Activated CD8-positive, alpha-beta memory T cell treated with anti-CD3 and anti-CD28 coated beads, Interleukin-2, amount 10 ng/mL, durations not matched to agents 7 days and 5 days (primary cell): ENCODE measurements at places on chromosomes 16 and 17.

- peaks cover 27% of the 10 kb centered on the region for H3K4me1 ChIP-seq
- H3K36me3 ChIP-seq: no peaks in the 10 kb centered on the region
- H3K4me3 ChIP-seq: no peak overlapping the region
- H3K27me3 ChIP-seq: peaks cover 42% of the 10 kb centered on the region
- H3K27ac ChIP-seq: no peak overlapping the region
- no peak for DNase-seq
Observed at GRCh38 chr17:34301986-34302385, 16.4 kb downstream of the CCL11 start.

DNA sequence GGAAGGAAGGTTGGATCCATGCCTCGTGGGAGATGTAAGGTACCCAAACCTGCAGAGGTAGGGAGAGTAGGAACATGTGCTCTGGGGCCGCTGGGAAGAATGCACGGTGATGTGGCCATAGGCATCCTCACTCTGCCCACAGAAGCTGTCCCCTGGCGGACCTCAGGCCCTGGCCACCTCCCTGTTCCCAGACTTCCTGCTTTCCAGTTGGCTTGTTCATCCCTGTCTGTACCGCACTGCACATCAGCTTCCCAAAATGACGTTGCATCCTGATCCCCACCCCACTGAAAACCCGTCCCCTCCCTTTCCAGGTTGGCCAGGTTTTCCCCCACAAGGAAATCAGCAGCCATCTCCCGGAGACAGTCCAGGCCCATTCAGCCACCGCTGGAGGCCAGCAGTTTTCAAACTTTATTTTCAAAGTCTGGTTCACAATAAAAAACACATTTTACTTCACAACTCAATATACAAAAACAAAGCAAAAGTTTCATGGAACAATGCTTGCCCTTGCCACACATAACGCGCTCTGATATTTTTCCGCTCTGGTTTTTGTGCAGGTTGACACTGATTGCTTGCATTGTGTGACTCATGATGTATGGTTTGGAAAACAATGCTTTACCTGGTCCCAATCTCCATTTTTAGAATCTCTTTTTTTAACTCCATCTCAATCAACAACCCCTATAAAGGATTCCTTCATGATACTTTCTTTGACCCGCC is 143.0 kb downstream of the GAS7 start:
- no peak for DNase-seq
- peaks cover 4% of the 10 kb centered on the region for H3K4me1 ChIP-seq

DNA sequence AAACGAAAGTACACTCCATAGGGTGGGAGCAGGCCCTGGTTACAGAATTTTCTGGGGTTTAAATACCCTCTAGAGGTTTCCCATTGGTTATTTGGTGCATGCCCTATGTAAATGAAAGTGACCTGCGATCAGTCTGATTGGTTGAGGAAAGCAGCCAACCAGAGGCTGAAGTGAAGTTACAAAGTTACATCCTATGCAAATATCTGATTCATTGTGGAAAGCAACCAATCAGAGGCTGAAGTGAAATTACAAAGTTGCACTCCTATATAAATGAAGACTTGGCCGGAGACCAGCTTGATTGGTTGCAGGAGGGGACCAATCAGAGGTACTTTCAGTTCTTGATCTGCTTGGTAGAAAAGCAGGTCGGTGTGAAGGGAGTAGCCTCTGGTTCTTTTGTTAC is 24.4 kb downstream of the NAA60 start:
- no peaks in the 10 kb centered on the region for H3K27me3 ChIP-seq
- DNase-seq: no peak
- H3K27ac ChIP-seq: no peak overlapping the region
- no peak overlapping the region for H3K4me3 ChIP-seq

- H3K27me3 ChIP-seq: peaks cover 11% of the 10 kb centered on the region
- no peaks in the 10 kb centered on the region for H3K36me3 ChIP-seq
- H3K4me3 ChIP-seq: no peak overlapping the region
- no peak overlapping the region for H3K27ac ChIP-seq
- no peaks in the 10 kb centered on the region for H3K4me1 ChIP-seq
Observed at GRCh38 chr16:80273635-80274538, 266.9 kb upstream of the DYNLRB2 start.

DNA sequence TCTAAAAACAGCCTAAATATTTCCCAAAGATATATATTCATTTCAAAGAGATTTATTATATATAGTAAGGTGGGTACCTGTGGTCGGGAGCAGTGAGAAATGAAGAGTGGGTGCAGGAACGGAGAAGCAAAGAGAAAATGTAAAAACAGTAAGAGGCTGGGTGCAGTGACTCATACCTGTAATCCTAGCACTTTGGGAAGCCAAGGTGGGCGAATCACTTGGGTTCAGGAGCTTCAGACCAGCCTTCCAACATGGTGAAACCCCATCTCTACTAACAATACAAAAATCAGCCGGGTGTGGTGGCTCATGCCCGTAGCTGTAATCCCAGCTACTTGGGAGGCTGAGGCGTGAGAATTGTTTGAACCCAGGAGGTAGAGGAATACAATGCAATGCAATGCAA is 257.1 kb downstream of the BCAS3 start:
- H3K36me3 ChIP-seq: no peaks in the 10 kb centered on the region
- no peak overlapping the region for H3K4me3 ChIP-seq
- no peak overlapping the region for H3K27ac ChIP-seq
- no peaks in the 10 kb centered on the region for H3K4me1 ChIP-seq
- H3K27me3 ChIP-seq: no peaks in the 10 kb centered on the region
- no peak for DNase-seq

DNA sequence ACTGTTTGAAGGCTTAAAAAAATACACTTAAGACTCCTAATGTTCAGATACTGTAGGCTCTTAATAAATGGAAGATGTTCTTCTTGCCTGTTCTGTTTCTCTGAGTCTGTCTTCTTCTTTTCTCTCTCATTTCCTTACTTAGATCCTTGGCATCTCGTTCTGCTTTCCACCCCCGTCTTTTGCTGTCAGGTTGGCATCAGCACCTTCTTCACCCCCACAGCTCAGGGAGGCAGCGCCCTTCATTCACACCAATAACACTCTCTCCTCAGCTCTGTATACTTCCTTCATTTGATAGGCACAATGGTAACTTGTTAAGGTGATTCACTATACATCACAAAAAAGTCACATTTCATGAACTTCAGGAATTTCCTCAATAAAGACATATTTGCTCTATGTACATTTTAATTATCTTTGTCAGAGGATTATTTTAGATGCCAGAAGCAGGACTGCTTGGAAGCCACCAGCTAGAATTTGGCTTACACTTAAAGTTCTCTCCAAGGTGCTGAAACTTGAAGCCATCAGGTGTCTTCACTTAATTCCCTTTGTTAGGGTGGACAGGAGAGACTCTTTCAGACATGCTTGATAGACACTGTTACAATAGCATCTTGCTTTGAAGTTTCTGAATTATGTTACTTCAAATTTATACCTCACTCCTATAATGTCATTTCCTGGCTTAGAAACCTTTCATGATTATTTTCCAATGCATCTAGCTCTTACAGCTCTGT is 670.1 kb upstream of the C16orf82 start:
- no peak overlapping the region for H3K4me3 ChIP-seq
- H3K27me3 ChIP-seq: peaks cover 2% of the 10 kb centered on the region
- H3K27ac ChIP-seq: no peak overlapping the region
- no peaks in the 10 kb centered on the region for H3K36me3 ChIP-seq
- H3K4me1 ChIP-seq: no peaks in the 10 kb centered on the region

DNA sequence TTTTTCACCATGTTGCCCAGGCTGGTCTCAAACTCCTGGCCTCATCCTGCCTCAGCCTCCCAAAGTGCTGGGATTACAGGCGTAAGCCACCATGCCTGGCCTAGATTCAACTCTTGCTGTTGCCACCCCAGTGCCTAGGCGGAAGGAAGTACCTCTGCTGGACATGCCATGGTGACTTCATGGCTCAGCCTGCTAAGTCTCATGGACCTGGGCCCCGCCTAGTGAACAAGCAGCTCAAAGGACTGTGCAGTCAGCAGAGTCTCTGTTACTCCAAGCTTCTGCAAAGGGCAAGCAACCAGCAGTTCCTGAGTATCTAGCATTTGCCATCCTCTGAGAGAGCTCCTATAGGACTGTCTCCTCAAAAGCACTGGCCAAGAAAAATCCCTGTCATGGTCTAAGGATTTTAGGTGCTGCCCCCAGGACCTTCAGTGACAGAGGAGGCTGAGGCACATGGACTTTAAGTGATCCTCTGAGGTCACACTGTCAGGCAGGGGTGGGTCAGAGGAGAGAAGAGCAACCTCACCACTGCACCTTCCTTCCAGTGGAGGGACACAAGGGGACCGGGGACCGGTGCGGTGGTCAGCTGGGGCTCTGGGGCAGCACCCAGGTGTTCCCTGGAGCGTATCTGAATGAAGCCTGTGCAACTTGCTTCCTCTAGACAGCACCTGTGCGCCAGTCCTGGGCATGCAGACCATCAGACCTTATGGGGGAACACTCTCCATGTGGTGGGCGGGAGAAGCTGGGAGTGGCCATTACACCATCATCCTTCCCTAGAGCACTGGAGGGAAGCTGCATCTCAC is 71.3 kb downstream of the IL21R start:
- H3K4me1 ChIP-seq: no peaks in the 10 kb centered on the region
- no peak overlapping the region for H3K4me3 ChIP-seq
- peaks cover 38% of the 10 kb centered on the region for H3K36me3 ChIP-seq
- no peak for DNase-seq
- no peak overlapping the region for H3K27ac ChIP-seq
- H3K27me3 ChIP-seq: no peaks in the 10 kb centered on the region

GRCh38 chr16:69223882-69224281 is 36.9 kb downstream of the SNTB2 start:
- peaks cover 2% of the 10 kb centered on the region for H3K36me3 ChIP-seq
- no peak overlapping the region for H3K4me3 ChIP-seq
- no peaks in the 10 kb centered on the region for H3K4me1 ChIP-seq

GRCh38 chr17:14460516-14461226 is 159.8 kb downstream of the HS3ST3B1 start:
- H3K27me3 ChIP-seq: no peaks in the 10 kb centered on the region
- no peak overlapping the region for H3K27ac ChIP-seq
- H3K4me3 ChIP-seq: no peak overlapping the region
- no peaks in the 10 kb centered on the region for H3K4me1 ChIP-seq

- DNase-seq: peak; percentile 58
- H3K4me1 ChIP-seq: peaks cover 47% of the 10 kb centered on the region
- H3K27ac ChIP-seq: peak overlapping the region; percentile 52
- H3K36me3 ChIP-seq: peaks cover 20% of the 10 kb centered on the region
Observed at GRCh38 chr17:68310152-68310551, 18.9 kb downstream of the ARSG start.

- H3K4me3 ChIP-seq: no peak overlapping the region
- no peaks in the 10 kb centered on the region for H3K4me1 ChIP-seq
- no peaks in the 10 kb centered on the region for H3K36me3 ChIP-seq
- DNase-seq: no peak
- H3K27ac ChIP-seq: no peak overlapping the region
Observed at GRCh38 chr16:6209355-6209930, 1111.8 kb upstream of the EEF2KMT start.

DNA sequence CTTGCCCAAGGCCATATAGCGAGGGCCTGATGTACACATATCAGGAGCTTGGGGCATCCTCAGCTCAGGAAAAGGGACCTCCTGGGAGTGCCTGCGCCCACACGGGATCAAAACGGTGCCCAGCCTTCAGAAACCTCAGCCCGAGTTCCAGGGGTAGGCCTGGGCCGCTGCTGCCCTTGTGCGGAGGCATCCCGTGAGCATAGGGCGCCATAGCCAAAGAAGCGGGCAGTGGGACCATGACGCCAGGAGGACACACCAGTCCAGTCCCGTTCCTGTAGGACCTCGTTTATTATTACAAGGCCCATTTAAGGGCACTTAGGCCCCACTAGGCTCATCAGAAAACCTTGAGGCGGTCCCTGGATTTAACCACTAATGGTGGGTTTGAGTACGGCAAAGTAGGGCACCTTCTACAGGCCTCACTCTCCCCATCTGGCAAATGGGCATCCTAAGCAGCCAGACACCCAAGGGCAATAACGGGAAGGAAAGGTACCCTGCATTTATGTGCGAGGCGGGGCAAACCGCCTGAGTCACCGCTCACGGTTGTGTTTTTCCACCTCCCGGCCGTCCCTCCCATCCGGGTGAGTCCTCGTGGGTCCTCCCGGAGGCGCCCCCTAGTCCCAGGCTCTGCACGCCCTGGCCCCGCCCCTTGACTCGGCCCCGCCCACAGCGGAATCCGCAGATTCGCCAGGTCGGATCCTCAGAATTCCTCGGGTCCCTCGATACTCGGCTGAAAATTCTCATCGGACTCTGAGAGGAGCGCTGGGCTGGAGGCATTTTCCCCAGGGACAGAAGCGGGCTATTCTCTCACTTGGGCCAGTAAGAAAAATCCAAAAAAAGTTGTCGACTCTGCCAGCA is 726 bp upstream of the SETD1A start:
- H3K36me3 ChIP-seq: peaks cover 22% of the 10 kb centered on the region
- H3K4me1 ChIP-seq: peaks cover 33% of the 10 kb centered on the region
- peak; percentile 92 for DNase-seq
- H3K27me3 ChIP-seq: no peaks in the 10 kb centered on the region
- H3K27ac ChIP-seq: peak overlapping the region; percentile 99

DNA sequence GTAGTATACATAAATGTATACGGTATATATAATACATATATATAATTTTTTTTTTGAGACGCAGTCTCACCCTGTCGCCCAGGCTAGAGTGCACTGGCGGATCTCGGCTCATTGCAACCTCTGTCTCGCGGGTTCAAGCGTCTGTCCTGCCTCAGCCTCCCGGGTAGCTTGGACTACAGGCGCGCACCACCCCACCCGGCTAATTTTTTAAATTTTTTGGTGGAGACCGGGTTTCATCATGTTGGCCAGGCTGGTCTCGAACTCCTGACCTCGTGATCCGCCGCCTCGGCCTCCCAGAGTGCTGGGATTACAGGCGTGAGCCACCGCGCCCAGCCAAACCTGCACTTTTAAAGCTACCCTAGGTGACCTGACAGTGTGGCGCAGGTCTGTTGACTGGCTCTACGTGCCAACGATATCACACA is 745 bp downstream of the PAM16 start:
- H3K4me1 ChIP-seq: peaks cover 24% of the 10 kb centered on the region
- peaks cover 9% of the 10 kb centered on the region for H3K36me3 ChIP-seq
- H3K27ac ChIP-seq: peak overlapping the region; percentile 87
- peak overlapping the region; percentile 84 for H3K4me3 ChIP-seq
- no peaks in the 10 kb centered on the region for H3K27me3 ChIP-seq

- H3K27ac ChIP-seq: no peak overlapping the region
- H3K27me3 ChIP-seq: peaks cover 23% of the 10 kb centered on the region
- H3K4me3 ChIP-seq: no peak overlapping the region
- H3K4me1 ChIP-seq: no peaks in the 10 kb centered on the region
- DNase-seq: no peak
- no peaks in the 10 kb centered on the region for H3K36me3 ChIP-seq
Observed at GRCh38 chr16:87067836-87068761, 249.1 kb downstream of the C16orf95 start.

GRCh38 chr17:17569691-17570090 is 21.8 kb downstream of the PEMT start:
- H3K27ac ChIP-seq: no peak overlapping the region
- no peak overlapping the region for H3K4me3 ChIP-seq
- H3K27me3 ChIP-seq: no peaks in the 10 kb centered on the region
- no peaks in the 10 kb centered on the region for H3K4me1 ChIP-seq
- no peaks in the 10 kb centered on the region for H3K36me3 ChIP-seq

- H3K27me3 ChIP-seq: no peaks in the 10 kb centered on the region
- H3K27ac ChIP-seq: no peak overlapping the region
- no peaks in the 10 kb centered on the region for H3K4me1 ChIP-seq
- peaks cover 9% of the 10 kb centered on the region for H3K36me3 ChIP-seq
Observed at GRCh38 chr16:85656351-85657266, 32.1 kb downstream of the GINS2 start.
